ENCODE measurements at places on chromosomes 13 and 19. TPM values are rescaled to one million over a fixed set of nuclear protein-coding genes. Genes with fewer than 3 reads are reported as not detected.
A peak's percentile ranks its signal among the peaks of the same experiment; 100 is the strongest.

GRCh38 chr19:34645551-34645950 is 31.4 kb downstream of the SCGB2B2 start:
- H3K4me3 ChIP-seq = no peak overlapping the region
- no peaks in the 10 kb centered on the region for H3K4me1 ChIP-seq
- H3K27ac ChIP-seq = peak overlapping the region; percentile 51
- no peaks in the 10 kb centered on the region for H3K36me3 ChIP-seq
- no peak for DNase-seq

The CARS2 gene
- total RNA-seq = 58.9 TPM

DNA sequence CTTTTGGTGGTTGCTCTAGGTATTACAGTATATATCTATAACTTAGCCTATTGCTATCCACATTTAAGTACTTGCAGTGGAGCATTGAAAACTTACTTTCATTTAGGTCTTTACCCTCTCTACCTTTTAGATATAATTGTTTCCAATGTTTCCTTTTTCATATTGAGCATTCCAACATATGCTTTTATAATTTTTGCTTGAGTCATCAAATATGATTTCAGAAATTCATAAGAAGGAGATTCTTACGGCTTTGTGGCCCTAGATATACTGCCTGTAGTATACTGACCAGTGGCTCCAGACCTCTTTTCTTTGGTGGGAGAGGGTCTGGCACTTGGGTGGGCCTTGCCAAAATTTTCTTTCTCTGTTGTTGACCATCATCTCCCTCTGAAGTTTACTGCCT is 32.8 kb upstream of the ZNF850 start:
- H3K27ac ChIP-seq = no peak overlapping the region
- H3K4me1 ChIP-seq = no peaks in the 10 kb centered on the region
- no peak for DNase-seq
- no peaks in the 10 kb centered on the region for H3K27me3 ChIP-seq
- no peak overlapping the region for H3K4me3 ChIP-seq

The PABPC3 gene
- total RNA-seq = 0.58 TPM

DNA sequence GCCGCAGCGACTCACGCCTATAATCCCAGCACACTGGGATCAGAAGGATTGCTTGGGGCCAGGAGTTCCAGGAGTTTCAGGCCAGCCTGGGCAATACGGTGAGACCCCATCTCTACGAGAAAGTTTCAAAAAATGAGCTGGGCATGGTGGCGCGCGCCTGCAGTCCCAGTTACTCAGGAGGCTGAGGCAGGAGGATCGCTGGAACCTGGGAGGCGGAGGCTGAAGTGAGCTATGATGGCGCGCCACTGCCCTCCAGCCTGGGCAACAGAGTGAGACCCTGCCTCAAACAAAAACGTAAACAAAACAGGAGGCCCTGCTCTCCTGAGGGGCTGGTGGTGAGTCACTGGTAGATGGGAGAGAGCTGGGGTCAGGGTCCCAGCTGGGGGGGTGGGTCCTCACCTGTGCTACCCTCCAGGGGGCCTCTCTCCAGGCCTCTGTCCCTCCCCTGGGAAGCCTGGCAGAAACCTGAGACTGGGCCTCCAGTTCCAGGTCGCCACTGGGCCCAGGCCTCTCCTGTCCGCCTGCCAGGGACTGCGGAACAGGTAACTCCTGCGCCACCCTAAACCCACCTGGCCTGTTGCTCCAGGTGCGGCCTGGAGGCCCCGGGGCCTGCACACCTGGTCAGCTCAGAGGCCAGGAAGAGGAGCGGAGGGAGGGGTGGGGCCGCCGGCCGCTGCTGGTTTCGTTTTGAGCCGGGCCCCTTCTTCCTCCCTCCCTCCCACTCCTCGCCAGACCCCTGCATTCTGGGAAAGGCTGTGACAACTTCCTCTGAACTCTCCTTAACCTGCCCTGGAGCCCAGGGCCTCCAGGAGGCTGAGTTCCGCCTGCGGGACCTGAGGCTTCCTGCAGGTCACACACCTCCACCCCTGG is 17.2 kb upstream of the ZBTB7A start:
- H3K27me3 ChIP-seq = no peaks in the 10 kb centered on the region
- H3K4me1 ChIP-seq = peaks cover 64% of the 10 kb centered on the region
- DNase-seq = peak; percentile 52
- peak overlapping the region; percentile 88 for H3K27ac ChIP-seq
- H3K4me3 ChIP-seq = peak overlapping the region; percentile 41

The CASP14 gene
- not detected for total RNA-seq

Data from activated CD4-positive, alpha-beta T cell treated with anti-CD3 and anti-CD28 coated beads, Interleukin-2, amount 10 ng/mL, durations not matched to agents 7 days and 5 days (primary cell).